ENCODE measurements at places on chromosomes 12 and 14.

GRCh38 chr12:12451098-12451497 is 94.2 kb downstream of the BORCS5 start:
- no peak for DNase-seq

DNA sequence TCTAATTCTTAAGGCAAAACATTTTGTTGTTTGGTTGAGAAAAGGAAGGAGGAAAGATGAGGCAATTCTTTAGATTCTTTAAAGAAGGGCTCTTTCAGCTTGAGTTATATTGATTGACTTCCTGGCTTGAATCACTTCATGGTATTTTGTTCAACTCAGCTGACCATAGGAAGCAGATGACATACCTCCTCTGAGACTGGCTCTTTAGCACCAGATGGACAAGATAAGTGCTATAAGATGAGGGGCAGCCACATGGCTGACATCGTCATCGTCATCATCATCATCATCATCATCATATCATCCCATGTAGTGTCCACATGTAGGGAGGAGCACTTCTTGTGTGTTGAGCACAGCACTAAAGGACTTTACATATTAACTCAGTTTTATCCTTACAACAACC is 81.3 kb downstream of the SSPN start:
- no peak for DNase-seq

GRCh38 chr12:10213168-10214135 is 775 bp downstream of the GABARAPL1 start:
- DNase-seq, result peak; percentile 87

DNA sequence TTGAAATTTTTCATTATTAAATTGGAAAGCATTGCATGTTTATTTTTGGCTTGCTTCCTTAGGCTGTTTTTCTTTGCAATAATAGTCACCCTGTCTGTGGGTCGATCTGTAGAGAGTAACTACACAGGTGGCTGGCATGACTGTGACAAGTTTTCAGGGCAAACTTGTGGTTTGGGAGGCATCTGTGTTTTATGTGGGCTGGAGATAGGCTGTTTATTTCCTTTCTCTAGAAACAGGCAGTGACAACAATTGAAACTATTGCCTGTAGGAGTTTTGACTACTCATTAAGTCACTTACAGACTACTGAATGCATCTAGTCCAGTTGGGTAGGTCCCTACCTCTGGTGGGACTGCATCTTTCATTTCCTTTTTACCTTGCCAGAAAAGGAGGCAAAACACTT is 155.6 kb downstream of the DYRK2 start:
- no peak for DNase-seq

DNA sequence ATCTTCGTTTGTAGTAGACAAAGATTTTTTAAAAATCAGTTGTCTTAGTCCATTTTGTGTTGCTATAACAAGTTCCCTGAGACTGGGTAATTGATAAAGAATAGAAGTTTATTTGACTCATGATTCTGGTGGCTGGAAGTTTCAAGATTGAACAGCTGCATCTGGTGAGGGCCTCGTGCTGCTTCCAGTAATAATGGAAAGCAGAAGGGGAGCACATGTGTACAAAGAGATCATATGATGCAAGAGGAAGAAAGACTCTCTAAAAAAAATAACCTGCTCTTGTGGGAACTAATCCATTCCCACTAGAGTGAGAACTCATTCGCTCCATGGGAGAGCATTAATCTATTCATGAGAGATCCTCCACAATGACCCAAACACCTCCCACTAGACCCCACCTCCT is 24.8 kb downstream of the MUCL1 start:
- DNase-seq, result no peak

- no peak for DNase-seq
These were observed 193.3 kb upstream of the SYT1 start for GRCh38 chr12:78671295-78671694.

GRCh38 chr12:116314477-116314876 is 37.0 kb upstream of the MED13L start:
- no peak for DNase-seq

- DNase-seq, result no peak
These were observed 29.5 kb downstream of the TSPAN8 start for GRCh38 chr12:71128191-71128788.

DNA sequence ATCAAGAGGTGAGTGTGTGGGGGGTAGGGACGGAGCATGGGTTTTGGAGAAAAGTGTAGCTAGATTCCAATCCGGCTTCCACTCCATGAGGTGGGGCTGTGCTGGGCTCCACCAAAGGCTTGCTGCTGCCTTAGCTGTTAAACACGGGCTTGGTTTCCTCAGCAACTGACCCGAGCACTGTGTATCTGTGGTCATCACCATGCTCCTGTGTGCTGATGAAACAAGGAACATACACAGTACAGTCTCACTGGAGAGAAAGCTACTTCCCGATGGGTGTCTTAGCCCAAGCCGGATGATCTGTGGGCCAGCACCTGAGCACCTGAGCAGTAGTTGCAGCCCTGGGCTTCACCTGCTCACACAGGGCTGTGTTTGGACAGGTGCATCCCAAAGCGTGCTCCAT is 52.9 kb upstream of the VRK1 start:
- DNase-seq, result no peak

DNA sequence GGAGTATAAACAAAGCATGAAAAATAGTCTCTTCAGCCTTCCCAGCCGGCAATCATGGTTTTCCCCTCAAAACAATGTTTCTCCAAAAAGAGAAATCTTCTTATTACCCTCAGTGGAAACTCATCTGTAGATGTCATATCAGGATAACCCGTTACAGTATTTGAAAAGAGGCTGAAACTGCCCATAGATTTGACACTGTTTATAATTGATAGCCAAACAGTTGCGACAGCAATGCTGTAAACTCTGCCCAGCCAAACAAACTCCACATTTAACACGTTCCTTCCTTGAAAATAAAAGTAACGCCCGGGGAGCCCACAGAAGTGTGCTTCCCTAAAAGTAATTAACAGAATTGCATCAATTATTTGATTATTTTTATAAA is 201.3 kb upstream of the FOXN3 start:
- no peak for DNase-seq

DNA sequence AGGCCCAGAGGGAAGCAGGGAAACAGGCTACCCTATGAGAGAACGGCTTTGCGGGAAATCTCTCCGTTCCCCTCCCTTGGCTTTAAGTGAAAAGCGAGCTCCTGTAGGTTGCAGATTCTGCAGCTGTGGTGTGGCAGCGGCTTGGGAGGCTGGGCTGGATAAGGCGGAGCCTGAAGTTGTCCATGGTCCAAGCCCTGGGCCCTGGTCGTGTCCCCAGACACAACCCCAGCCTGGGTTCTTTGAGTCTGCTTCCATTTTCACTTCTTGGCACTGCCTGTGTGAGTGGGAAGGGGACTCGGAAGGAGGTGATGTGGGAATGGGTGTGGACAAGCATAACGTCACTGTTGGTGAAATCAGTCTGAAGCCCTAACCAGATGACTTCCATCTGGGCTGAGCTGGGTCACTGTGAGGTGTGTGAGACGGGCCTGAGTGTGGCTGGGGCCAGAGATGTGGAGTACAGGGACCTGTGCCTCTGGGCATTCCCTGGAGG is 43.0 kb upstream of the CTDSP2 start:
- no peak for DNase-seq

DNA sequence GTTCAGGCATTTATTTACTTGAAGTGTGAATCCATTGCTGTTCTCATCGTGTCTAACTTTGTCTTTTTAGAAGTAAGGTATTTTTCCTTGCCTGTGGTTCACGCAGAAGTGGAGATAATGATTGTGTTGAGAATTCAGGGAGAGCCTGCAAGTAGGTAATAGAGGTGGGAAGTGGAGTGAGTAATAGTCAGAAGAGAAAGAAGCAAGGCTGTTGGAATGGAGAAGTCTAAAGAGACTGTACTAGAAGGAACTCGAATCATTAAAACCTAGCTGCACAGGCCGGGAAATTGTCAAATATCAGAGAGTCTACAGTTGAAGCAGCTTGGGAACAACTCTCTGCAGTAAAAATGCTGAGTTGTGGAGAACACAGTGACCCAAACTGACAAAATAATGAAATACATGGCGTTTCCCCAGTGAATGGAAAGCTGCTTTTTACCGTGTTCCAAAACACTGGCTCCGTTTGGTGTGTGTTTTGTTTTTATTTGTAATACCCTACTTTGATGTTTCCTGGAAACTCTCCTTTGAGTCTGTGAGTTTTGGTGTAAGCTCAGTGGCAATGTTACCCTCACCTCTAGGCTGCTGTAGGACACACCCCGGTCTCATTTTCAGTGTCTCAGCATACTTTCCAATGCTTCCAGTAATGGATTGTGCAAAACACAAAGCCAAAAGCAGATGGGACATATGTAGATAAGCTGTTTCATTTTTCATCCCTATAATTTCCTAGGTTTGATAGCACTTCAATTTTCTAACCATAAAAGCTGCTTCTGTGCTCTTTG is 146.6 kb downstream of the CRADD start:
- DNase-seq, result no peak

GRCh38 chr14:89408907-89409700 is 7.9 kb downstream of the FOXN3 start:
- no peak for DNase-seq

Data from activated CD8-positive, alpha-beta memory T cell treated with anti-CD3 and anti-CD28 coated beads, Interleukin-2, amount 50 U/mL, for 48 hours (primary cell).